Daoy (cell line): ENCODE measurements at places on chromosomes 1 and 21. TPM values are rescaled to one million over a fixed set of nuclear protein-coding genes. Genes with fewer than 3 reads are reported as not detected.

FCER1G gene
- total RNA-seq = 1.5 TPM in 1 of 2 replicates, not detected in the other

PADI2 gene
- total RNA-seq = 0.34 and 0.89 TPM in 2 replicates

HEATR1 gene
- total RNA-seq = 68.0 and 77.3 TPM in 2 replicates

SPRR2F gene
- not detected in 2 replicates for total RNA-seq

GRCh38 chr1:100642826-100643225 lies 76.7 kb upstream of the VCAM1 start:
- no peak for DNase-seq

DNA sequence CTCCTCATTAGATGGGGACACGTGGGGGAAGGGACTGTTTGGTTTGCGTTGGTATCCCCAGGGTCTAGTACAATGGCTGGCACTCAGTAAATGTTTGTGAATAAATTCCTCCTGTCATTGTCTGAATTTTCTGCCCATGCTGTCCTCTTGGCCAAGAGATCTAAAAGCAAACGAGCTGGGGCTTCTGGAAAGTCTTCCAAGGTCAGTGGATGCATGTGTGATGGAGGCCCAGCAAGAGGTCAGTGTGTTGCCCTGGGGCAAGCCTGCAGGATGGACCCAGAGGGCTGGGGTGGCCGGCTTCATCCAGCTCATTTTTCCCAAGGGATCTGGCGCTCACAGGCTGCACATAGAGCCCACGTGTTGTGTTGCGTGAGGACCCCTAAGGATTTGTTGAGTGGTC lies 30.0 kb upstream of the JUN start:
- no peak for DNase-seq
